ENCODE measurements at places on chromosomes 6 and 20.

GRCh38 chr20:58697201-58697866 is 4.7 kb downstream of the NPEPL1 start:
- peak; percentile 55 for DNase-seq

- DNase-seq = peak; percentile 44
Observed at GRCh38 chr20:58233881-58234528, 5.6 kb upstream of the ANKRD60 start.

GRCh38 chr6:116253188-116253504 is 729 bp downstream of the TSPYL4 start:
- no peak for DNase-seq

DNA sequence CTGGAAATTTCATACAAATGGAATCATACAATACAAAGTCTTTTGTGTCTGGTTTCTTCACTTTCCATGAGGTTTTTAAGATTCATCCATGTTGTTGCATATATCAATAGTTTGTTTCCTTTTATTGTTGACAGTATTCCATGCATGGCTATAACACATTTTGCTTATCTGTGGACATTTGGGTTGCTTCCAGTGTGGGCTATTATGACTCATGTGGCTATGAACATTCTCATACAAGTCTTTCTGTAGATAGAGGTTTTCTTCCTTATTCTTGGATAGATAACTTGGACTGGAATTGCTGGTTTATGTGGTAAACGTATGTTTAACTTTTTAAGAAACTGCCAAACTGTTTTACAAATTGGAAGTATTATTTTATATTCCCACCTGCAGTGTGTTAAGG is 30.0 kb upstream of the KIF6 start:
- no peak for DNase-seq

GRCh38 chr20:1905693-1906092 is 10.5 kb downstream of the SIRPA start:
- DNase-seq = no peak

GRCh38 chr6:20778912-20779311 is 244.7 kb downstream of the CDKAL1 start:
- no peak for DNase-seq

DNA sequence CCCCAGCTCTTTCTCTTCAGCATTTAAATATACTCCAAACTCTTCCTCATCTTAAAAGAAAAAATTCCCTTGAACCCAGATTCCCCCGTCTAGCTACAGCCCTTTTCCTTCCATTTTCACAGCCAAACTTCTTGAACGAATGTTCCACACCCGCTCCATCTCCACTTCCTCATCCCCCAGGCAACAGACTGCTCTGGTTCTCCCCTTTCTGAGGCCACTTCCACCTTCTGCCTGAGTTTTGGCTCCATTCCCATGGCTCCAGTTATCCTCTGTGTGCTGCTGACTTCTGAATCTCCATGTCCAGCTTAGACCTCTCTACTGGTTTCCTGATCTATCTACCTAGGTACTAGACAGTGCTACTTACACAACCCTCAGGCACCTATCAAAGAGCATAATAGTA is 106.4 kb downstream of the RALGAPA2 start:
- no peak for DNase-seq

- no peak for DNase-seq
Observed at GRCh38 chr6:4091941-4092340, 13.0 kb upstream of the FAM217A start.

DNA sequence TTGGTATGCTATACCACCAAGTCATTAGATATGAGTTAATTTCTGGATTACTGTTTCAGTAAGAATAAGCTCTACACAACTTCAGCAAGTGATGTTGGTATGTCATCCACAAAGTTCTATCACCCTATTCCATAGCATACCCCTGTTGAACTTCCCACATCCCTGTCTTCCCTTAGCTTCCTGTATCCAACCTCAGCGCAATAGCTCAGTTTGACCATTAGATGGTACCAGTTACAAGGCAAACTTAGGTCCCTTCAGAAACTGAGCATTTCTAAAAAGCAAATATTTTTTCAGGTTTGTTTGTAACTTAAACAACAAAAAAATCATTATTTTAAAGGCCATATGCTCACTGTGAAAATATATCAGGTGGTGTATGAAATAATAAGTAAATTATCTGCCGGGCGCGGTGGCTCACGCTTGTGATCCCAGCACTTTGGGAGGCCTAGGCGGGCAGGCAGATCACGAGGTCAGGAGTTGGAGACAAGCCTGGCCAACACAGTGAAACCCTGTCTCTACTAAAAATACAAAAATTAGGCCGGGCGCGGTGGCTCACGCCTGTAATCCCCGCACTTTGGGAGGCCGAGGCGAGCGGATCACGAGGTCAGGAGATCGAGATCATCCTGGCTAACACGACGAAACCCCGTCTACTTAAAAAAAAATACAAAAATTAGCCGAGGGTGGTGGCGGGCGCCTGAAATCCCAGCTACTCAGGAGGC is 8.8 kb upstream of the MOG start:
- no peak for DNase-seq

DNA sequence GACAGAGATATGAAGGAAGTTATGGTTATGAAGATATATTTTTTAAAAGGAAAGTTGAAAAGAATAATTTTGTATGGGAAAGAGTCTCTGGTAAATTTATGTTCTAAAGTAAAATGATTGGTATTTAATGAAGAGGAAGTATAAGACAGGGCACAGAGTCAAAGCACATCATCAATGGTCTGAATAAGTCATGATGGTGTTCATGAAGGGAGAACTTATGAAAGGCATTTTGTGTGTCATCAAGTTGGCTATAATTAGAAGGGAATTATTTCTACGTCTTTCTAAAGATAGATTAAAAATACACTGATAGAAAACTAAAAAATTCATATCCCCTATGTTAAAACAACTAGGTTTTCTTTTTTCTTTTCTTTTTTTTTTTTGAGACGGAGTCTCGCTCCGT is 21.4 kb upstream of the SNAI1 start:
- no peak for DNase-seq

GRCh38 chr6:140542863-140543262 is 1168.4 kb upstream of the CITED2 start:
- DNase-seq = no peak

GRCh38 chr20:11686820-11687543 is 230.7 kb upstream of the BTBD3 start:
- peak; percentile 75 for DNase-seq

- DNase-seq = no peak
Observed at GRCh38 chr20:8151372-8151771, 19.3 kb downstream of the PLCB1 start.

All from left forelimb (tissue), 1 donor.